ENCODE measurements at places on chromosomes 4 and X.

DNA sequence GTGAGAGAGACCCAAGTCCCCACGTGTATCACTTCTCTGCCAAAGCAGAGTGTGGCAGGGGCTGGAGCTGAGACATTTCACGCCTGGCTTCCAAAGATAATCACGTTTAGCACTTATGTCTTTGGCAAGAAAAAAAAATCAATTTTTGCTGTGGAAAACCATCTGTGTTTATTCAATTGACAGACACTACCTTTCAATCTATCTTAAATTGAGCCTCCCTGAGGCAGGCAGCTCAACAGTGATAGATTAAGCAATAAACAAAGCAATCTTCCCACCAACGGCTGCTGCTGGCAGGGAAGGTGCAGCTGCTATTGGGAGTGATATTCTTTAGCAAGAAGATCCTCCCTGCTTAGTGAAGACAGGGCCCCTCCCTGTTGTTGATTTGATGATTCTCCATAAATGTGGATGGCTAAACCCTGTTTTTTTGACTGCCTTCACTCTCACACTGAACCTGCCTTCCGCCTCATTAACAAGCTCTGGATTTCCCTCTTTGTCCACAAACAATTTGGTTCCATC lies 11.6 kb upstream of the MAGEB17 start:
- no peak for DNase-seq

DNA sequence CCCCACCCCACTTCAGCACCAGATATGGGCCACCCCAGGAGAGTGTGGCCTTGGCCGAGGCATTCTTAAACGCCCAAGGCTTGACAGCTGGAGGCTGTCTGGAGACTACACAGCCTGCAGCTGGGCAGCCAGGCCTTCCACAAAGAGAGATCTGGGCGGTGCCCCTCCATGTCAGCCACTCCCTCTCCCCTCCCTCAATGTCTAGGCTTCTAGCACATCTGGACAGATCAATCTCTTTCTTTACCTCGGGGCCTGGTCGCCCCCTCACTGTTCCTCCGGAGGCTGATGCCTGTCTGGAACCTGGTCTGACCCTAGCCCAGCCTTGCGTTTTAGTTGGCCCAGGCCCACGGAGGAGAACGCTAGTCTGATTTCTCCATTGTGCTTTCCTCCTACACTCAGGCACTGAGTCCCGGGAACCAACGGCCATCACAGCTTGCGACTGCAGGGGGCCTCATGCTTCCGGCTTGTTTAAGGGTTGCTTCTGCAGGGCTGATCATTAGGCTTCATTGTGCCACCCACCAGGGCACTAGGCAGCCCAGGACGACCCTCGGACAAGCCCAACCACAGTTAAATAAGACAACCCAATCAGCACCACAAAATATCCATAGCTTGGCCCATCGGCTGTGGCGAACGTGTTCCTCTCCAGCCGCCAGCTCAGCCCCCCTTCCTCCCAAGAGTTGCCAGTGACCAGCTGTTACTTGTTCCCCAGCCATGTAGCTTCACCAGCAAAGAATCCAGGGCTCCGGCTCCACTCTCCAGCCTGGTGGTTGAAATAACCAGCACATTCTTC lies 200.6 kb downstream of the BCOR start:
- DNase-seq, result no peak

DNA sequence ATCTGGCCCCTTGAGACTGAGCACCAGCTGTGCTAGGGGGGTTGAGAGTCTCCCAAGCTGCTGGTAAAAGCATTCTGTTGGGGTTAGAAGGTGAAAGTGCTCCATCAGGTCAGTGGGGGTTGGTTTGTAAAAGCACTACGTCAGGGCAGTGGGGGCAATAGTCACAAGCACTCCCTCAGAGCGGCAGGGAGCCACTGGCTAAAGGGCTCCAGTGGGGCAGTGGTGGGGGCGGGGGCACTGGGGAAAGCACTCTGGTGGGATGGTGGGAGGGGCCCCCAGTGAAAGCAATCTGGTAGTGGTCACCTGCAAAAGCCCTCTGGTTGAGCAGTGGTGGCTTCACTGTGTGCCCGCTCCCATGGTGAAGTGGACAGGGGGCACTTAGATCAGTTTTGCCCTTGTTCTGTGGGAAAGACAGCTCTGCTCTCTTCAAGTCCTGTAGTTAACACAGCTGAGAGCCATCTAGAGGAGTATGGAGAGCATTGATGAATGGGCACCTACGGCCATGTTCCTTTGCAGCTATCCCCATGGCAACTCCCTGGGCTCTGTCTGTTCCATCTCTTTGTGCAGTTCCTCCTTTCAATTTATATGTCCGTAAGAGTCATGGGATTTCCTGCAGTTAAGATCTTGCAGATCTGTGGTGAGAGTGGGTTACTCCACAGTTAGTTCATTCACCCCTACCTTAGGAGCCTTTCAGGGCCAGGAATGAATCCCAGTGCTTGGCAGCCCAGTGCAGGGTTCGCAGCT lies 106.4 kb downstream of the SH3BGRL start:
- DNase-seq, result no peak

- DNase-seq, result no peak
These were observed 51.5 kb downstream of the TMEM165 start for GRCh38 chr4:55447108-55447708.

- DNase-seq, result no peak
These were observed at the start of gene FABP2 for GRCh38 chr4:119321921-119322687. Gene FABP2 (minus strand): TSS chr4:119322138. CDS start chr4:119322102, 36 bp downstream.

GRCh38 chrX:150508018-150508417 lies 60.4 kb upstream of the MTM1 start:
- no peak for DNase-seq

GRCh38 chr4:186158021-186158813 lies 33.1 kb upstream of the CYP4V2 start:
- no peak for DNase-seq

Data from cortex of kidney (tissue), 1 donor.